ENCODE measurements at places on chromosomes 3 and 15.
A peak's percentile ranks its signal among the peaks of the same experiment; 100 is the strongest.

- DNase-seq: peak; percentile 37
Measured at GRCh38 chr3:31848163-31848818, 132.8 kb downstream of the OSBPL10 start.

GRCh38 chr3:85254738-85255137 lies 295.9 kb downstream of the CADM2 start:
- no peak for DNase-seq

GRCh38 chr3:172658344-172659245 lies 52.3 kb downstream of the NCEH1 start:
- DNase-seq: no peak

DNA sequence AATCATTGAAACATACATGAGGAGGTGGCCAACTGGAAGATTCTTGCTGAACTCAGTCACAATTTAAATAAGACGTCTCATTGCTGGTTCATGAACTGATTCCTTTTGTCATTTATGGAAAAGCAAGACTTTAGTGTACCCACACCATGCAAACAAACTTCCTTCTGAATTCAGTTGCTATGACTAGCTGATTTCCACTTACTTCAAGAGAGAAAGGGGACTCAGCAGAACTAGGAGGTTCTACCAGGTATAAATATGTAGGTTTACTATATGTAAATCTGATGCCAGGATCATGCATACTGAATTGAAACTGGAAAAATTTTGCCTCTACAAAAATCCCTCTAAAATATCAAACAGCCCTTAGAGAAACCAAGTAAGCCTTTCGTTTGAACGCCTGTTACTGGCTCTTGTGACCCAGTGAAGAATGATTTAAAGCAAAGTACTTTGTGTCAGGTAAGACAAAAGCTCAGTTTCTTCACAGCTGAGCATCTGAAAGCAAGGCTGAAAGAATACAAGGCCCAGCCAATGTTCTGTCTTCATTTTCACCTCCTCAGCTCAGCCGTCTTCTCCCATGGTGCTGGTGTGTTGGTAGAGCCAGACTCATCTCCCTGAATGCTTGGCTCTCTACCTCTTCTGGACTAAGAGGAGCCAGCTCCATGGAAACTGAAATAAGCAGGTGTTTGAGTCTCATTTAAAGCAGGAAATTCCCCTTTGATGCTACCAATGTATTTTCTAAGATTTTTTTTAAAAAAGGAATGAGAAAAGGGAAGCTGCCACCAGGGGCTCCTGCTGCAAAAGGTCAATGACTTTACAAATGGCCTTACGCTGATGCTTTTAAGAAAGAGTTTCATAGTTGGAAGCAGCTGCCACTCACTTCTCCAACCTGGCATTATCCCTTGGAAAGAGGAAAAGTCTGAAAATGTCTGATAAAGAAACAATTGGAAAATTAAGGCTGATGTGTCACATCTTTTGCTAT lies 301.6 kb downstream of the EFHB start:
- no peak for DNase-seq

DNA sequence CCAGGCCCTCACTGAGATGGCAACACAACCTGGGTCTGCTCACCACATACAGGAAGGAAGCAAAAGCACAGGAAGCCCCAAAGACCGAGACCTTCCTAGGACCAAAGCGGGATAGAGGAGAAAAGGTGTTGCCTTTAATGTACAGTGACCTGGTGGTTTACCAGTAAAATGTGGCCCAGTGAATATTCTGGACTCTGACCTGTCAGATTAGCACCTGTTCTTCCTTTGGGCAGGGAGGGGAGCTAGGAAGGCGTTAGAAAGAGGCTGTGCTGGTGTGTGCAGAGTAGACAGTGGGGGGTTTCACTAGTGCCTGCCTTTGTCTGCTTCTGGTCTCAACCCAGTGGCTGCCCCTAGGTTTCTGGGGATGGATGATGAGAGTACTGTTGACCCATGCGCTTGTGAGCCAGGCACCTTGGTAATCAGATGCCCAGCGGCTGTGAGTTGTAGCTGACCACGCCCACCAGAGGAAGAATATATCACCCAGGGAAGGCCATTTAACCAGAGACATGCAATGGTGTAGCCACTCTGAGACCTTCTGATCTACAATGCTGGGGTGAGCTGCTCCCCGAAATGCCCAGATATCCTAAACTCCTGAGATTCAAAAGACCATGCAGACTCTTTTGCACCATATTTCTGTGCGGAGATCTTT lies 90.1 kb upstream of the NEO1 start:
- DNase-seq: no peak

GRCh38 chr15:96358821-96359615 lies 28.5 kb downstream of the NR2F2 start:
- peak; percentile 19 for DNase-seq

GRCh38 chr3:149806171-149806778 lies 6.7 kb upstream of the RNF13 start:
- DNase-seq: no peak

Measured in left kidney (tissue), 8 donors.